ENCODE measurements at places on chromosomes 11 and 22. TPM values are rescaled to one million over a fixed set of nuclear protein-coding genes. Genes with fewer than 3 reads are reported as not detected.

The RRM1 gene
- total RNA-seq, result 113 TPM

The FOLR2 gene
- not detected for total RNA-seq

The NDUFS8 gene
- 117 TPM for total RNA-seq

The FOLR1 gene
- not detected for total RNA-seq

The P2RX3 gene
- total RNA-seq, result not detected

The SAAL1 gene
- total RNA-seq, result 34.0 TPM

The OR10G8 gene
- total RNA-seq, result not detected

The OR52H1 gene
- total RNA-seq, result not detected

The APOL5 gene
- not detected for total RNA-seq

The TRIM29 gene
- total RNA-seq, result not detected

The CCND1 gene
- total RNA-seq, result 119 TPM

The BTG4 gene
- total RNA-seq, result not detected

The OR2AG1 gene
- not detected for total RNA-seq

The FAM180B gene
- total RNA-seq, result not detected

The KCNK4 gene
- total RNA-seq, result under 0.01 TPM

The MUC6 gene
- not detected for total RNA-seq

The CCDC87 gene
- total RNA-seq, result 0.15 TPM

The MPZL2 gene
- 82.5 TPM for total RNA-seq

The NUP98 gene
- 91.9 TPM for total RNA-seq

The OR8G1 gene
- not detected for total RNA-seq

The ACR gene
- not detected for total RNA-seq

The PNPLA5 gene
- total RNA-seq, result not detected

The F2 gene
- total RNA-seq, result not detected

The CDKN1C gene
- total RNA-seq, result 3.2 TPM

The LIPT2 gene
- 3.9 TPM for total RNA-seq

The NFRKB gene
- total RNA-seq, result 20.1 TPM

The SCGB1D1 gene
- not detected for total RNA-seq

The TMEM218 gene
- 33.1 TPM for total RNA-seq

The CHADL gene
- total RNA-seq, result 0.97 TPM

The SLC1A2 gene
- not detected for total RNA-seq

The CASP4 gene
- 167 TPM for total RNA-seq

The LRP4 gene
- 0.65 TPM for total RNA-seq

Data from epithelial cell of umbilical artery (primary cell).